ENCODE measurements at places on chromosomes 5 and 9. TPM values are rescaled to one million over a fixed set of nuclear protein-coding genes. Genes with fewer than 3 reads are reported as not detected.

DNA sequence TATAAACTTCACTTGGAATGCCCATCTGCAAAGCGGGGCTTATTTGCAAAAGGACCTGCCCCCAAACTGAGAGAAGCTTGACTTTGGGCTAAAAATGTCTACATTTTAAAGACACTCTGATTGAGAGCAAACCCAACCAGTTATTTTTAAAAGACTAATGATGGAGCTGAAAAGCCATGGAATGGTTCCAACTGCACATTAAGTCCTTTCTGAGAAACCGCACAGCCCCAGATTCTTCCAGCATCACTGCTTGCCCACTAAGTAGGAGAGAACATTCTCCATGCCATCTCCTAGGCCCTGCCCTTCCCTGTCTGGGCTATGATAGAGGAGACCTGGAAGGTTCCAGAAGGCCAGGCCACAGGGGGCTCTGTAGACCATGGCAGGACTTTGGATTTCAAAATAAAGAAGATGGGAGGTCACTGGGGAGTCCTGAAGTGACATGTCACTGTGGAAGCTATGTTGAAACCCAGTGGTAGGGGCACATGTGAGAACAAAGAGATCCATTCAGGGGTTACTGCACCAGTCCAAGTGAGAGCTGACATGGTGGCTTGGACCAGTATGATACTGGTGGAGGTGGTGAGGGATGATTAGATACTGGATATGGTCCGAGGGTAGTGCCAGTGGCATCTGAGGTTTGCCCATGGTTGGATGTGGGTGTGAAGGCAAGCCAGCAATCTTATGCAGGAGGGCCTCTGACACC, 179.2 kb downstream of the DAB2IP start:
- no peak for DNase-seq

- no peak for DNase-seq
Observed at GRCh38 chr5:5650242-5650641, 227.8 kb downstream of the ICE1 start.

GRCh38 chr5:28543473-28544098, 1505.2 kb upstream of the CDH9 start:
- DNase-seq = no peak

GRCh38 chr9:134321946-134322741, 4.1 kb upstream of the RXRA start:
- DNase-seq = no peak

DNA sequence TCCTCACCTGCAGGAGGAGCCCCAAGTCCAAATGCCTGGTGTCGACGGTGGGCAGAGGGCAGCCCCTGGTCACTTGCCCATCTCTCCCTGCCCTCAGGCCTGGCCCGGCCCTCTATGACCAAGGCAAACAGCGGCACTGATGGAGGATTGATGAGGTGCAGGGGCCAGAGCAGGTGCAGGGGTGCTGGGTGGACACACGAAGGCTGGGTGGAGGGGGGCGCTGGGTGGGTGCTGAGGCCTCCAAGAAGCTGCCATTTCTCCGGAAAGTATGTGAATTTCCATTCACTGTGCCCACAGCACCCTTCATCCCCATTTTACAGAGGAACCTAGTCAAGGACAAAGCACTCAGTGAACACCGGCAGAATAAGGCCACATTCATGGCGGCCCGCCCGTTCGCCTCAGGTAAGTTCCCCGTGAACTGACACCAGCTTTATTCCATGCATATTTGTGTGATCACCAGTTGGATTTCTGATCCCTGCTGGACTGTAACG, 143.8 kb upstream of the PPP1R26 start:
- DNase-seq = no peak

DNA sequence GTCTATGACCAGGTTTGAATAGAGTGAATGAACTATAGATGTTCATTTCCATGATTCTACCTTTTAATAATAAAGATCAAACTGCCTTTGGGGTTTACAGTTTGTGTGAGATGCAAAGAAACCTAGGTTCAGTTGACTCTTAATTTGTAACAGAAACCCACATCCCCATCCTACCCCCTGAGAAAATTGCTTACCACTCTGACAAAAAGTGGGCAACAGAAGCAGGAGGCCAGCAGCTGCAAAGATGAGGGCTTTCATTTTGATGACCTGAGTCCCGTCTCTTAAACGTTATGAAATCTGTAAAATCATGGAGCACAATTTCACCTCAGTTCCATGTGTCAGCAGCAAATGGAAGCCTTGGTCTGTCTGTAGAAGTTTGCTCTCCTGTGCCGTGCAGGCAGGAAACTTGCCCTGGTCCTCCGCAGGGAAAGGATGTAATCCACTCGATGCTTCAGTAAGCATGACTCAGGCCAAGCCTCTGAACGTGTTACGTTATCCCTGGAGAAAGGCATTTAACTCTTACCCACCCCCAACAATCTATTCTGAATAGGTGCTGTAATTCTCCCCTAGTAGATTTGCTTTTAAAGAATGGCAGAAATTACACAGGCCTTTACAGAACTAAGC, at the start of gene F2RL2:
Gene F2RL2, minus strand, starts transcription at position 431 of the 624 bp plus-strand sequence. Its CDS starts 173 bp downstream, at position 258.
- peak; percentile 36 for DNase-seq

TEX48 gene
- total RNA-seq = not detected

- DNase-seq = no peak
Observed at GRCh38 chr5:132270706-132271105, 13.2 kb downstream of the PDLIM4 start.

DNA sequence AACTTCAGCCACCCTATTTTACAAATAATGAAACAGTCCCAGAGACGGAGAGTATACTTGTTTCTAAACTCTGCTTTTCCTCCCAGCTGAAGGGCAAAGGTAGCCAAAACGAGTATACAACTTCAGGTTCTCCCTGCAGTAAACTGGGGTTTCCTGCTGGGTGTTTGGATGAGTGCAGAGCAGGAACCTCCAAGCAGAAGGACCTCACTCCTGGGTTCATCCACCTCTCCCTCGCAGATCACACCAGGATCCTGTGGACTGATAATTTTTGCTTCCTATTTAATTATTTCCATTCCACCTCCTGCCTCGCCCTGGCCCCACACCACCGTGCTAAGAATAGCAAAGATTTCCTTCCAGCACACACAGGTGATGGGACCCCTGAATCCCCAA, 2.0 kb upstream of the FOXB2 start:
- DNase-seq = no peak

All from myocyte (in vitro differentiated cells).